Umbilical cord (tissue), 2 donors: ENCODE measurements at places on chromosomes 6 and 20. TPM values are rescaled to one million over a fixed set of nuclear protein-coding genes. Genes with fewer than 3 reads are reported as not detected.

DNA sequence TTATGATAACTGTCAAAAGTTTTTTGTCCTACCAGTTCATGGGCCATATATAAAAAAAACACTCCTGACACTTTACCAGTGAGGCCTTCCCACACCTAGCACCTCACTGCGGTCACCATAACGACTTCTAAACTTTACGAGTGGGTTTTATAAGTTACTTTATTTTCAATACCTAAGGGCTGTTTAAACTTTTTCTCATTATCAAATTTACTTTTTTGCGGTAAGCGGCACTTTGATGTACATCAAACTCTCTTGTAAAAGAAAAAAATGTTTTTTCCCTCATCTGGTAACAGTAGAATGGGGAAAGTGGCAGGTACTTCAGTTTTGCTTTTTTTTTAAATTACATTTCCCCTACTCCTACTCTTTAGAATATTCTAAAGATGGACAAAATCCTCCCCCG lies 36.2 kb downstream of the FYN start:
- no peak for DNase-seq

DNA sequence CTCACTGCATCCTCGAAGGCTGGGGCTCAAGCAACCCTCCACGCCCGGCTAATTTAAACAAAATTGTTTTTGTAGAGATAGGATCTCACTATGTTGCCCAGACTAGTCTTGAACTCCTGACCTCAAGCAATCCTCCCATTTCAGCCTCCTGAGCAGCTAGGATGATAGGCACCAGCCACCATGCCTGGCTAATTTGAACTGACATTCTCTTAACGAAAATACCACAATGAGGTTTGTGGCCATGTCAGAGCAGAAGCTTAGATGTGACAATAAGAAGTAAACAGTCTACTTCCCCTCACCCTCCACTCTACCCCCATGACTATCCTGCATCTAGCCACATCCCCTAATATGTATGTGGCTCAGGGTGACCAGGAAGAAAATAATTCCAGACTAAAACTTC lies 74.8 kb upstream of the PLCB4 start:
- no peak for DNase-seq

DNA sequence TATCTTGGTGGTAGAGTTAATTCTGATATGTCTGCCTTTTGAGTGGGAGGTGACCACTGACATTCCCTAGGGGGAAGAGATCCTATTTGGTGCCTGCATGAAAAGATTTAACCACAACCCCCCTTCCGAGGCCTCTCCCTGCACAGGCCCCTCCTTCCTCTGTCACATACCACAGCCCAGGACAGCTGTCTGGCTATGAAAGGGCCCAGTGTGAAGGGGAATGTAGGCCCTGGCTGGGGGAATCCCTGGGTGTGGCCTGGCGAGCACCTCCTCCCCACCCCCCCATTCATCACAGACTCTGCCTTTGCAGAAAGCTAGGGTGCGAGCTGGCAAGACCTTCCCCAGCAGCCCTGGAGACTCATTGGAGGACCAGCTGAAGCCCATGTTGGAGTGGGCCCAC lies 27.4 kb upstream of the MAPRE1 start:
- DNase-seq = peak; percentile 61

The ACTL10 gene
- total RNA-seq = not detected

- DNase-seq = no peak
These were observed 503.2 kb upstream of the ID4 start for GRCh38 chr6:19333936-19334335.

GRCh38 chr20:37991908-37992307 lies 41.3 kb downstream of the TTI1 start:
- DNase-seq = no peak

DNA sequence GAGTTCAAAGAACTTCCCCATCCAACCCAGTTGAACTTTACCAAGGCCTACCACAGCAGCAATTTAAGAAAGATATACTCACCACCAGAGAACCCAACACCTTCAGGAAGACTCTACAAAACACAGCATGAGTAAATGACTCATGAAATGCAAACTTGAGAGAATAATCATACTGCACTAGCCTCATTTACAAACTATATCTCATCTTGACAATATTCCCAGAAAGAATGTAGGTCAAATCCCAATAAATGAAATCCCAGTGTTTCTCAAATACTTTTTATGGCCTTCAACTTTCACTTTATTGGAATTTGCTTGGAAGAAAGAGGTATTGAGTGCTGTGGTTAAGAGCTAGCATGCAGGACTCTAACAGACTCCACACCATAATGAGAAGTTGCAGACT lies 60.0 kb downstream of the FYN start:
- no peak for DNase-seq

The GMPR gene
- total RNA-seq = 35.2 TPM

The HLA-DQB2 gene
- 0.96 TPM for total RNA-seq

The EYA2 gene
- total RNA-seq = 2.2 TPM

DNA sequence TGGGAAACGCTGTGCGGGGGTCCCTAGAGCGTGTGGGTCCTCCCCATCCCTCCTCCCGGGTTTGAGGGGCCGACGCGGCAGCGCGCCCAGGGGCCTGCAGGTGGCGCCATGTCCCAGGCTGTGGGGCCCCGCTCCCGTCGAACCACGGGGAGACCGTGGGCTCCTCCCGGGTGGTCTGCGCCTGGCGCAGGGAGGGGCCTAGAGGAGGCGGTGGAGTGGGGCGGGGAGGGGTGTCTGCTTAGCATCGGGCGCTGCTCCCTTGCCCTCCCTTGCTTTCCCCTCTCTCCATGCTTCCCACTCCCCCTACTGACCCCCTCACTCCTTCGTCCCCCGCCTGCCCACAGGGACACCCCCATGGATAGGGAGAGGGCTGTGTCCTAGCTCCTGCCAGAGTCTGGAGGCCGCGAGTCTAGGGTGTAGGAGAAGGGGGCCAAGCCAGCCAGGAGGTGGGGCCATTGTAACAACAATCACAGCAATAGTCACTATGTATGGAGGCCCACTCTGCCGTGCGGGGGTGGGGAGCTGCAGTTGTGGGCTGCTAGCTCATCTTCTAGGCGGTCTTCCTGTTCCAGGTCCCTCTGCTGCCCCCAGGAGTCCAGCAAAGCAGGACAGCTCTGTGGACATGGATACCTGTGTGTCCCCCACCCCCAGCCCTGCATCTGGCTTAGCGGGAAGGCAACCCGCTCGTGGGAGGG lies 51.7 kb downstream of the CHMP4B start:
- DNase-seq = peak; percentile 65

GRCh38 chr6:40705354-40705753 lies 118.2 kb upstream of the LRFN2 start:
- no peak for DNase-seq

DNA sequence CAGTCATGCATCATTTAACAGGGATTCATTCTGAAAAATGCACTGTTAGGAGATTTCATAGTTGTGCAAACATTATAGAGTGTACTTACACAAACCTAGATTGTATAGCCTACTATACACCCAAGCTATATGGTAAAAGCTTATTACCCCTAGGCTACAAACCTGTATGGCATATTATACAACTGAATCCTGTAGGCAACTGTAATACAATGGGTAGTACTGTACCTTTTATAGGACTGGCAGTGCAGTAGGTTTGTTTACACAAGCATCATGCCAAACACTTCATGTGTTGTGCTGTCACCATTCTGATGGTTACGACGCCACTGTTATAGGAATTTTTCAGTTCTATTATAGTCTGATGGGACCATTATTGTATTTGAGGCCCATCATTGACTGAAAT lies 39.3 kb upstream of the KHDC1 start:
- DNase-seq = no peak

The ARMH2 gene
- not detected for total RNA-seq

The C20orf202 gene
- 1.2 TPM for total RNA-seq

GRCh38 chr20:37389844-37390275 lies 43.9 kb downstream of the SRC start:
- no peak for DNase-seq

DNA sequence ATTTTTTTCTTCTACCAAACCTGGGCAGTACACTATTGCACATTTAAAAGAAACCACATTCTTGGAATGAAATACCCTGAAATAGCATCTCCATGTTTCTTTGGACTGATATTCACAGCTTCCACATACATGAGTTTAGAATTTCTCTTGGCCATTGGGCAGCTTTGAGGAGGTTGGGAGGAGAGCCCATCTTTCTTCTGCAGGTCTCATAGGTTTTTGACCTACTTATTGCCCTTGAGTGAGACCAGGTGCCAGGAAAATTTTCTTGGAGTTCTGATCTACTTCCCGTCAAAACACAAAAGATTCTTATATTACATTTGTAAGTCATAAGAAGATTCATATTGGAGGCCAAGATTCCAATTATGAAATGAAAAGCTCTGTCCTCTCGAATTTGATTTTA lies 212.0 kb downstream of the IBTK start:
- DNase-seq = no peak

- no peak for DNase-seq
These were observed 4.6 kb upstream of the EDEM2 start for GRCh38 chr20:35151736-35152135.

The WFDC2 gene
- 9.9 TPM for total RNA-seq
